ENCODE measurements at places on chromosomes 2 and 18.

GRCh38 chr2:180359522-180360282 lies 352.6 kb upstream of the CWC22 start:
- peak; percentile 32 for DNase-seq

DNA sequence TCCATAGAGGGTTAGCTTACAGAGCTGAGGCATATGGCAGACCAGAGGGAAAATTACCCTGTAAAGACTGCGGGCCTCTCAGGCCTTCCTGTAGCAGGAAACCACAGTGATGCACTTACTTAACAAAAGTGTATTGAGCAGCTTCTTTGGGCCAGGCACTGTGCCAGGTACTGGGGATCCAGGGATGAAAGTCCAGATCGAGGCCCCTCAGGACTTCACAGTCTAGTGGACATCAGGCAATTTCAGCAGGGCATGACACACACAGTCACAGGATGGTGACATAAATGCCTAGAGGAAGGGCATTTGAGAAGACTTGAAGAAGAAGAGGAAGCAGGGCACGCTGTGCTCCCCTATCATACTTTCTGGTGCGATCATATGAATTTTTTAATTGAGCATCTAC lies 71.7 kb downstream of the MARCO start:
- DNase-seq, result no peak

GRCh38 chr2:85797263-85797660 lies 43.5 kb downstream of the ATOH8 start:
- DNase-seq, result no peak

DNA sequence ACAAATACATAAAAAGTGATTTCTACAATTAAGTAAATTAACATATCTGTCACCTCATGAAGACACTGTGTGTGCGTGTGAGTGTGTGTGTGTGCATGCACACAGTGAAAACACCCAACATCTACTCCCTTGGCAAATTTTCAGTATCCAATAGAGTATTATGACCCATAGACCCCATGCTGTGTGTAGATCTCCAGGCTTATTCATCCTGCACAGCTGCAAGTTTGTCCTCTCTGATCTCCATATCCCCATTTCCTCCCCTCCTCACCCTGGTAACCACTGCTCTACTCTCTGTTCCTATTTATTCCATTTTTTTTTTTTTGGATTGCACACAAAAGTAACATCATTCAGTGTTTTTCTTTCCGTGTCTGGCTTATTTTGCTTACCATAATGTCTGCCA lies 391.0 kb downstream of the SOX11 start:
- no peak for DNase-seq

DNA sequence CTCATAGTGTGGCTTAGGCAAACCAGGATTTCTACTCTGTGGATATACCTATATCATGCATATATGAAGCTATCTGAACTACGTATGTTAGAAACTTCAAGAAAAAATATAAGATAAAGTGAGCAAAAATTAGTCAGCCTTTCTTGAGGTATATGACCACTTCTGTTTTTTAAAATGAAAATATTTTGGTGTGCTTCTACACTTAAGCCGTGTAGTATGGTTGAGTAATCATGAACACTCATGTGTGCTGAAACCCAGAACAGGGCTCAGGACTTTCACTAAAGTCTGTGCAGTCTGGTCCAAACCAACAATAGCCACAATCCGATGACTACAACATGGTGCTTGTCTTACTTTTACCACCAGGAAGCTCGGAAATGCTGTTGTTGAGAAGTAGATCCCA lies 48.9 kb upstream of the TMEM177 start:
- DNase-seq, result no peak

GRCh38 chr18:29188760-29189159 lies 1011.8 kb upstream of the CDH2 start:
- DNase-seq, result no peak

- no peak for DNase-seq
These were observed 65.1 kb downstream of the SIGLEC15 start for GRCh38 chr18:45890606-45891005.

DNA sequence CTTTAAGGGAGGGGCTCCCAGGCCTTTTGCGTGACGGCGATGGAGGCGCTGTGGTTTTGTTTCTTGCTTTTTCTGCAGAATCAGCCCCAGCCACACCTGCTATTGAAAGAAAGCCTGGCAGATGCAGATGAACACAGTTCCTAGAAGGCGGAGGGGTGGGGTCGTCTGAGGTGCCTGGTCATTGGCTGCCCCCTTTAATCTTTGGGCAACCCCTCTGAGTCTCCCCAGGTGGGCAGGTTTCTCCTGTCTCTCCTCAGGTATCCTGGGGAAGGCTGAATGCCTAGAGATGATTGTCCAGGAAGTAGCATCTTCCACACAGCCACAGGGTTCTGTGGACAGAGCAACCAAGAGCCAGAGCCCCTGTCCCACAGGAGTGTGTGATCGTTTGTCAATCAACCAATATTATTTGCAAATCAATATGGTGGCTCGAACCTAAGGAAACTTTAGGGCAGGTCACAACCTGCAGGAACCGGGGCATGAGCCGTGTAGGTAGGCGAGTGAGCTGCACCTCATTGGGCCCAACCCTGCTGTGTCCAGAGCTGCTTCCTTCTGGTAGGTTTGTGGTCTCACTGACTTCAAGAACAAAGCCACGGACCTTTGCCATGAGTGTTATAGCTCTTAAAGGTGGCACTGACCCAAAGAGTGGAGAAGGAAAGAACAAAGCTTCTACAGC lies 104.3 kb downstream of the NDUFA10 start:
- DNase-seq, result no peak

DNA sequence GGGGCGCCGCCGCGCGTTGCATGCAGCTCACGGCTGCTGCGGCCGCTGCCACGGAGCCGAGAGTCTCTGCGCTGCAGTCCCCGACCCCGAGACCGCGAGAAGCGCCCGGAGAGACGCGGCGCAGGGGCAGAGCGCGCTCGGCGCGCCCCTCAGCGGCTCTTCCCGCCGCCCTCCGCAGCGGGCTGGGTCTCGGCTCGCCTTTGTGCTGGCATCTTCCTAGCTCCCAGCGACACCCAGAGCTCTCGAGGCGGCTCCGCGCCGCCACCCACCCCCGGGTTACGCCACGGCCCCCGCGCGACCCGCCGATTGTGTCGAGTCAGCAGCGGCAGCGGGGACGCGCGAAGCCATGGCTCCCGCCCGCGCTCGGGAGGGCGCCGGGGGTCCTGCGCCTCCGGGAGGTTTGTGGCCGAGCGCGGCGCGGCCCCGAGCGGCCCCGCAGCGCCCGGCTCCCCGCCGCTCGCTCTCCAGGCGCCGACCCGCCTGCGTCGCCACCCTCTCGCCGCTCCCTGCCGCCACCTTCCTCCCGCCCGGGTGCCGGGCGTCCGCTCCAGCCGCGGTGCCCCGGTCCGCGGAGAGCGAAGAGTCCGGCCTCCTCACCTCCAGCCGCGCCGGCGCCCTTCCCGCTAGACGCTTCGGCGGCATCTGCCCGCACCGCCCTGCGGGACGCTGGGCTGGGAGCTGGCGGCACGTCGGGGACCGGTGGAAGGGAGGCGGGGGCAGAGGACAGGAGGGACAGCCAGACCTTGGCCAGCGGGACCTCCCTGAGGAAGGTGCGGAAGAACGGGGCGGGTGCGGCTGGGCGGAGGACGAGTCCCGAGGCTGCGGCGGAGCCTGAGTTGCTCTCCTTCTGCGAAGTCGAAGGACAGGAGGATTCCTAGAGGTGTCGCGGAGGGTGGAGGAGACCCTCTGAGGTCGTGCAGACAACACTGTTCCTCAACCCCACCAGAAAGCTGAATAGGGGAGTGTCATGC lies 46.3 kb upstream of the CCDC150 start:
- DNase-seq, result no peak

DNA sequence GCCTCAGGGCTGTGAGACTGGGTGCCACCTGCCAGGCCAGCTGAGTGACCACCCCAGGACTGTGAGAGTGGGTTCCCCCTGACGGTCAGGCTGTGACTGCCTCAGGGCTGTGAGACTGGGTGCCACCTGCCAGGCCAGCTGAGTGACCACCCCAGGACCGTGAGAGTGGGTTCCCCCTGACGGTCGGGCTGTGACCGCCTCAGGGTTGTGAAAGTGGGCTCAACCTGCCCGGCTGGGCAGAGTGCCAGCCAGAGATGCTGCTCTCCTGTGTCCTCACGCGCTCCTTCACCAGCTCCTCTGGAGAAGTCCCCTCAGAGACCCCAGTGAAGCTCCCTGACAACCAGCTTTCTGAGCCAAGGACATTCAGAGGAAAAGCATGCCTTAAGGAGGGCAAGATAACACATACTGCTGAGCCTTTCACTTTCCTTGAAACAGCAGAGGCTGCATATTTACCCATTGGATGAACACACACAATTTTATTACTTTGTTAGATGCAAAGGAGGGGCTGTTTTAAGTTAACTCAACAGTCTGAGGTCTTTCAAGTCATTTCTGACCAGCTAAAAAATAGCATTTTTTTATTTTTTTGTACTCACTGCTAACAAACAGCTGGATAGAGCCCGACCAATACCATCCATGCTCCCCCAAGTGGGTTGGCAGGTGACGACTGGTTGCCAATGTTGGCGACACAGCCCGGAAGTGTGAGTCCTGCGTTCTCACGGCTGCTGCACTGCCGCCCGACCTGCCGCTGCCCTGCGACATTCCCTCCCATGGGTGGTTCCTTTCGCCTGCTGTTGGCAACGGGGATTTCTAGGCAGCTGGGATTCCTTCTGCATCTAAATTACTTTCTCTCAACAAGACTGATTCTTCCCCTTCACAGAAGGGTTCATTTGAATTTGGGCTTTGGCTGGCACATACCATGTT lies 70.7 kb downstream of the NDUFA10 start:
- DNase-seq, result no peak

- no peak for DNase-seq
These were observed 112.2 kb upstream of the COPS8 start for GRCh38 chr2:236973343-236973980.

DNA sequence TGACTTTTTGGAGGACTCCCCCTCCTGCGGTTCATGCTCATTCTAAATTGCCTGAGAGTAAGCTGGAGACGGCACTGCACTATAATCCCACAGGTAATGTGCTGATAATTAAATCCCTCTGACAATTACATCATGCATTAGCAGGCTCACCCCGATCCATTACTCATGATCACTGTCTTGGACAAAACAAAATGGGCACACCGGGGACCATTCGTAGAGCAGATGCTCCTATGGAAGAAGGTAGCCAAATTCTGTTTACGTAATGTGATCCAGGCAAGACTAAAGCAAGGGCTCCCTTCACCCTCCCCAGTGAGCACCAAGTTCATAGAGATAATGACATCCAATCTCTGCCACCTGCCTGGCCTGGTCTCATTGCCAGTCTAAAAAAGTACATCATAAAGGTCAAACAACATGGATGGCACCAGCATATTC lies 657.1 kb upstream of the SOX11 start:
- no peak for DNase-seq

DNA sequence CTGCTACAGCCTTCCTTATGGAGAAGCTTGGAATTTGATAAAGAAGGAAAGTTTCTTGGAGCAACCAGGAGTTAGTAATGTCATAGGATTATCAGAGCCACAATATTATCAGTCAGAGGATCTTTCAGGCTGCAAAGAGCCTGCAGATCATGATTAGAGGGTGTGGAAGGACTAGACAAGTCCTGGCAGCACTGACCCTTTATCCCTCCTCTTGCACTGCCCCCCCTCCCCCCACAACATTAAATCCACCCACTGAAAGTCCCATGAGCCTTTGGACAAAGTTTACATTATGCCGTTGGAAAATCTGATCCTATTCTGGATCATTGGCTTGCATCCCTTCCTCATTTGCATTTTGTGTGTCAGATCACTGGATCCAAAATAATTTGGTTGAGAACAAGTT lies 18.7 kb upstream of the IMPA2 start:
- no peak for DNase-seq
